ENCODE measurements at places on chromosomes 2 and 18.

- DNase-seq: no peak
Observed at GRCh38 chr2:55862673-55863390, 60.8 kb downstream of the EFEMP1 start.

GRCh38 chr2:236512902-236513435, 56.7 kb upstream of the ACKR3 start:
- peak; percentile 27 for DNase-seq

- no peak for DNase-seq
Observed at GRCh38 chr2:69305166-69305565, 81.9 kb downstream of the GFPT1 start.

- DNase-seq: no peak
Observed at GRCh38 chr2:171149171-171149938, 11.3 kb downstream of the TLK1 start.

DNA sequence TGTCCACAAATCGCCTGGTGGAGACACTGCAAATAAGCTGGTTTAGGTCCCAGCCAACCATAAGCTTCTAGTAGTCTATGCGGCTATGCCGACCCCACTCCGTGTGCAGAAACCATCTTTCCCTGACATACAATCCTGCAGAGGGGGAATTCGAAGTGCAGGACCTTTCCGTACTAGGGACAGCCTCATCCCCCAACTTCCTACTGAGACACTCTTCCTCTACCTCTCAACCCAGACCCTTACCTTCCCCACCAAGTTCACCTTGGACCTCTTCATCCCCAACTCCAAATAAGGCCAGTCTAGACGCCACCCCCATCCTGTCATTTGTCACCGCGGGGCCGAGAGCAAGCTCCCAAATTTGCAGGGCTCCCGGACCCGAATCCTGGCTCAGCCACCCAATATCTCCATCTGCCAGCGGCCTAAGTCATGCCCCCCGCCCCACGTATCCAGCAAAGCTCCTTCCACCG, 496 bp downstream of the SUCLG1 start:
- no peak for DNase-seq

- DNase-seq: no peak
Observed at GRCh38 chr2:11842336-11842735, 95.9 kb downstream of the LPIN1 start.

GRCh38 chr18:32893915-32894314, 121.1 kb upstream of the KLHL14 start:
- no peak for DNase-seq

- DNase-seq: no peak
Observed at GRCh38 chr2:180846756-180847472, 133.5 kb upstream of the UBE2E3 start.

DNA sequence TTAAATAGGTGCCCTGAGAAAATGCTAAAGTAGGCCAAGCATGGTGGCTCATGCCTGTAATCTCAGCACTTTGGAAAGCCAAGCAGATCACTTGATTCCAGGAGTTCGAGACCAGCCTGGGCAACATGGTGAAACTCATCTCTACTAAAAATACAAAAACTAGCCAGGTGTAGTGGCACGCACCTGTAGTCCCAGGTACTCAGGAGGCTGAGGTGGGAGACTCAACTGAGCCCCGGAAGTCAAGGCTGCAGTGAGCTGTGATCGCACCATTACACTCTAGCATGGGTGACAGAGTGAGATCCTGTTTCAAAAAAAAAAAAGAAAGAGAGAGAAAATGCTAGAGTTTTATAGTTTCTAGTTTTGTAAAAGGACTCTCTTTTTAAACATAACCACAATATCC, 12.0 kb downstream of the ANKRD44 start:
- no peak for DNase-seq

GRCh38 chr2:102313950-102314349, 2.6 kb downstream of the IL1RL1 start:
- DNase-seq: no peak

GRCh38 chr2:28333606-28334526, 58.8 kb upstream of the FOSL2 start:
- no peak for DNase-seq

DNA sequence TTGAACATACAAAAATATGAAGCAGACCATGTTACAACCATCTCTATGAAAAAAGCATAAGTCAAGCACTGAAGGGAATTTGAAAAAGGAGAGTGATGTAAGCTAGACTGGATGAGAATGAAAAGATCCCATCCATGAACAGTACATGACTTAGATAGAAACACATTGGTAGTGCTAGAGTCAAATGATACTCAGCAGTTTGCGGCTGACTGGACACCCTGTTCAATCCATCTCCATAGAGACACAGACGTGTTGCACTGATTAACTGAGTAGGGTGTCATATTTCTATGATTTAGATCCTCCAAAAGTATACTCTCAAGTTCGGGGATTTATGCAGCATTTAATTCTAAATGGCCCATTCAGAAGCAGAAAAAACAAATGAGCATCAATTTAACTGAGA, 674.3 kb upstream of the NRXN1 start:
- DNase-seq: no peak

- DNase-seq: no peak
Observed at GRCh38 chr18:79797518-79798345, at the start of gene KCNG2. KCNG2 (plus strand) TSS chr18:79797938; CDS start chr18:79863668, 65,730 bp downstream.

DNA sequence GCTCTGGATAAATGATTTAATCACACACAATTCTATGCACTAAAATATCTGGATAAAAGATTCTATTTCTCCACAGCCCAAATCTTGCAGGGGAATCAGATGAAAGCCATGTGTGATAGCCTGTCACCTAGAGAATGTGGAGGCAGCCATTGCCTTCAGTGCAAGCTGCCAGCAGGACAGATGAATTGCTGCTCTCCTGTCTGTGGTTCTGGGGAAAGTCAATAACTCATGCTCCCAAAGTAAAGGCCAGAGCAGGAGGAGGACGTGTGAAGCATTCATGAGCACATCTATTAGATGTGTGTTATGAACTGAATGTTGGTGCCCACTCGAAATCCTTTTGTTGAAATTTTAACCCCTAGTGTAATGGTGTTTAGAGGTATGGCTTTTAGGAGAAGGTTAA, 195.1 kb downstream of the RDH14 start:
- no peak for DNase-seq

GRCh38 chr18:74213429-74213828, 65.1 kb downstream of the TIMM21 start:
- DNase-seq: no peak

GRCh38 chr2:287911-288757, at the start of gene ALKAL2:
ALKAL2 (minus strand) TSS chr2:288091; CDS start chr2:287835, 256 bp downstream.
- no peak for DNase-seq

DNA sequence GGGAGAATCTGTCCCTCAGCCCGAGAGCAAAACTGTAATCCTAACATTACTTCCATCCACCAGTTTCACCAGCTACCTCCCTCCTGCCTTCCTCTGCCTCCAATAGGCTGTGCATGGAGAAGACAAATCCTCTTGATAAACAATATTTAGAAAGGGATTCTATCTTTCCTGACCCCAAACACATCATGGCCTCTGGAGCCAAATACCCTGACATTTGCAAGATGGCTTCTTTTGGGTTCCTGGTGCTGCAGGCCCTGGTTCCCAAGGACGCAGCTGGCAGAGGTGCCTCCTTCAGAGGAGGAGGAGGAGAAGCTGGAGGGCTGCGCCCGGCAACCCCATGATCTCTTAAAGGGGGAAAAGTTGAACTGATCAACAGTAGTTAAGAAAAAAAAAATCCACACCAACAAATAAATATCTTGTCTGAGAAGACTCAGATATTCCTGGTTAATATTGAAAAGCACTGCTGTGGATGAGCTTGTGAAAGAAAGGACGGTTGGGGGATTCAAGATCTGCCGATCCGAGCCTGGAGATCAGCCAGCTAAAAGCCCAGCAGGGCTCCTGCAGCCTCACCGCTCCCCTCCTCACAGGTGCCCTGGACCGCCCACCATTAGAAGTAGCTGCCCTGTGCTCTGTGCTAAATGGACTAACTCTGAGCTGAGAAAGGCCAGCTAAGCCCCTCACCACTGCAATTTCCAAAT, 116.8 kb downstream of the MSH2 start:
- DNase-seq: no peak

DNA sequence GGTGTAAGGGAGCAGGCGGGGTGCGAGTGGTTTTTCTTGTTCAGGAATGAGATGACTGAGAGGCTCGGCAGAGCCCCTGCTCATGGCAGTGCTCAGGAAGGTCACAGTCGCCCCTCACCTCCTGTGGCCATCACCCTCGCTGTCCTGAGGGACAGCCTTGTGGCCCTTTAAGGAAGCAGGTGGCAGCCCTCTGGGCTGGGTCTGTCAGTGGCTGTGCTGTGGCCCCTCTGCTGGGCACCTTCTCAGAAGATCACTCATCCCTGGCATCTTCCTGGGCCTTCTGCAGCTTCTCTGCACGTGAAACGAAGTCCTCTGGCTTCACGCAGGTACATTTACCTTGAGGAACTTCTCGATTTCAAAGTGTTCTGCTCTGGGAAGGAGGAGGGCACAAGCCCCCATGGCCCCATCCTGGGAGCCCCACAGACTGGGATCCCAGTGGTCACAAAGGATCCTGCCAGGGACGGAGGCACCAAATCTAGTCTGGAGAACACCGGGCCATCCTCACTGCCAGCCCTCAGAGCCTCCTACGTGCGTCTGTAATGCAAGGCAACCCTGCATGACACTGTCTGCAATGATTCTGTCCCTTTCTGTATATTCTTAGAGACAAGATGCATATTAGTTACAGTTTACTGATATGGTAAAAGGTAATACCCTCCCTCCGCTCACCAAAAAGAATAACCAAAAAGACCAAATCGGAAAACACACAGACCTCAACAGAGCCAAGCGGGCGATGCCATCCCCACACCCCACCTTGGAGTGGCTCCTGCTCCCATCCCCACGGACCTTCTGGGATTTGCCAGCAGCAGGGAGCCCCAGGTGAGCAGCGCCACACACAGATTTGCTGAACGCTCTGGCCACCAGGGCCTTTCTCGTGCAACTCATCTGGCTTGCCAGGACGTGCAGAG, 25.9 kb upstream of the FAHD2A start:
- DNase-seq: no peak

GRCh38 chr2:37365669-37366068, 21.2 kb downstream of the QPCT start:
- DNase-seq: no peak

- no peak for DNase-seq
Observed at GRCh38 chr2:101710471-101711318, 13.2 kb downstream of the MAP4K4 start.

DNA sequence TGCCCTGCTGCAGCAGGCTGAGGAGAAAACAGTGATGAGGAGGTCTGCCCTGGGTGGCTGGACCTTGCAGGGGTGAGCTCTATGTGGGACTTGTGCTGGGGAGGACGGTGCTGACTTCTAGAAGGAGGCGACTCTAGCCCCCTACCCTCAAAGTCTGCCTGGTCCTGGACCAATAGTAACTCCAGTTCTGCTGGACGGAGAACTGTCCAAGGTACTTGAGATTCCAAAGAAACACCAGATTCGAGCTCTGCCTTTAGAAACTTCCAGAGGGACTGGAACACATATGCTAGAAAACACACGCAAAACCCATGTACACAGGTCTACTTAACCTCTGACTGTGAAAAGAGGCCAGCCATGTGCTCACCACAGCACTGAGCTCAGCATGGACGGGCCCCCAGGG, 260.6 kb downstream of the TWIST2 start:
- DNase-seq: no peak

DNA sequence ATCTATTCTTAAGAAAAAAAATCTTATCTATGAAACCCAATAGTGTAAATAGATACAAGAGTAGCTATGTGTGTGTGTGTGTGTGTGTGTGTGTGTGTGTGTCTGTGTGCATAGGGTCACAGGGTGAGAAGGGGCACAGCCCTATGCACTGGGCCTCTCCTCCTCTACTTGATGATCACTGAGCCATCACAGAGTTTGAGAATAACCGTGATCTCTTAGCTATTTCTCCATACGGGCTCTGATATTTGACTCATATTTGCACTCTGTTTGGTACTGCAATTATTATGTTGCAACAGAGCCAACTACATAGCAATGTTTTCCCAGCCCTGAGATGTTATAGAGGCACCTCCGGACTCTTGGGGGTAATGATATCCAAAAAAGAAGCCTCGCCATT, 28.8 kb upstream of the SLC40A1 start:
- no peak for DNase-seq
